Right forelimb (tissue), 1 donor: ENCODE measurements at places on chromosomes 3 and 15.

- DNase-seq = no peak
Observed at GRCh38 chr3:180036092-180036670, 556 bp downstream of the PEX5L start.

GRCh38 chr3:139560411-139560810 is 20.9 kb upstream of the RBP1 start:
- no peak for DNase-seq

DNA sequence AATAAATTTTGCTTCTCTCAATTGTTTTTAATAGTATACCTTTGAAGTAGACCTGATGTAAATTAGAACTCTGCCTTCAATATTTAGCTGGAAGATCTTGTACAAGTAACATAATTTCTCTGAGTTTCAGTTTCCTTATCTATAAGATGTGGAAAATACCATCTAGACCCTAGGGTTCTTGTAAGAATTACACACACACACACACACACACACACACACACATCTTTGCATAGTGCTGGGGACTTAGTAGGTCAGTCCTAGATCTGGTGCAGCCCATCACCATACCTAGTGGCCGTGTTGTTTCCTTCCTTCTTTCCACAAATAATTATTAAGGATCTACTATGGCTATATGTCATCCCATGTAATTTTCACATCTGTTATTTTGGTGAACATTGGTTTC is 11.0 kb downstream of the TRAT1 start:
- DNase-seq = no peak

GRCh38 chr15:77031376-77032050 is 36.6 kb downstream of the PSTPIP1 start:
- peak; percentile 68 for DNase-seq

GRCh38 chr15:74196175-74196574 is 6.4 kb downstream of the STRA6 start:
- DNase-seq = no peak

GRCh38 chr3:42829628-42830436 is 20.6 kb downstream of the ACKR2 start:
- no peak for DNase-seq
